ENCODE measurements at places on chromosomes 2 and 18.

GRCh38 chr2:48852938-48853337 is 97.4 kb upstream of the LHCGR start:
- DNase-seq: no peak

GRCh38 chr2:104413890-104414289 is 440.0 kb upstream of the POU3F3 start:
- no peak for DNase-seq

GRCh38 chr2:205500065-205500464 is 182.2 kb upstream of the NRP2 start:
- DNase-seq: no peak

DNA sequence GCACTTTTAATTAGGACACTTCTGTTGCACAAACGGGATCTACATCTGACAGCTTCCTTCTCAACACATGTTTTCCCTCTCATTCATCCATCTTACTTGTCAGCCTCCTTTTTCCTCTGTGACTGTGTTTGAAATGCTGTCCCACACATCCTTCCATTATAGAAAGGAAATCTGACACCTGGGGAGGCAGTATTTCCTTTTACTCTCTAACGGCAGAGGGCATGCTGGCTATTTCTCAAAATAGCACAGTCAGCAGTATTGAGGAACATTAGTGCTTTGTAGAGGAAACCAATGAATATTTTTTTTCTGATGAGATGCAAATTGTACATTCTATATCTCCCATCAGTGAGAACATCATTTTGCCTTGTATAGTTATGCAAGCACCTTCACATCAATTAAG is 668.7 kb downstream of the SLC4A3 start:
- DNase-seq: no peak

- no peak for DNase-seq
Measured at GRCh38 chr18:30862900-30863299, 179.6 kb downstream of the DSC3 start.

DNA sequence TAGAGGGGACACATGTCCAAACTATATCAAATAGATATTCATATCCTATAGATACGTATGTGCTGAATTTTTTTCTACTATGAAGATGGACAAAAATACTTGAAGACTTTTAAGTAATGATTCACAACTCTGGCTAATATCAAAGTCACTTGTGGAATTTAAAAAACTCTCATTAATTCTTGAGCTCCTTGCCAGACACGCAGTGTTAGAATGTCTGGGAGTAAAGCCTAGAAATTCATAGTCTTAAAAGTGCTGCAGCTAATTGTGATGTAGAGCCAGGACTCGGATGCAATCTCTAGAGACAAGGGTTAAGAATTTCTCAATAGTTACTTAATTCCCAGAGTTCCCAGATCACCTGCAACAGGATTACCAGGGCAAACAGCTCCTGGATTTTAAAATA is 107.4 kb downstream of the ARL6IP6 start:
- no peak for DNase-seq

DNA sequence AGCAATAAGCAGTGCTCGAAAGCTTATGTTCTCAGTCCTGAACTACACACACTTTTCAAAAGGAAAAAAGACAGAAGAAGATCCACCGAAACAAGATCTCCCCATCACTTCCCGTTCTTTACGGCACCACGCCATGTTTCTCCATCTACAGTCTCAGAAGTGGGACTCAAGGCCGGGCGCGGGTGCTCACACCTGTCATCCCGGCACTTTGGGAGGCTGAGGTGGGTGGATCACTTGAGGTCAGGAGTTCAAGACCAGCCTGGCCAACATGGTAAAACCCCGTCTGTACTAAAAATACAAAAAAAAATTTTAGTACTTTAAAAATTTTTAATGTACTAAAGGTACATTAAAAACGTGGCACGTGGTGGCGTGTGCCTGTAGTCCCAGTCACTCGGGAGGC is 31.2 kb downstream of the ZNF516 start:
- DNase-seq: no peak

DNA sequence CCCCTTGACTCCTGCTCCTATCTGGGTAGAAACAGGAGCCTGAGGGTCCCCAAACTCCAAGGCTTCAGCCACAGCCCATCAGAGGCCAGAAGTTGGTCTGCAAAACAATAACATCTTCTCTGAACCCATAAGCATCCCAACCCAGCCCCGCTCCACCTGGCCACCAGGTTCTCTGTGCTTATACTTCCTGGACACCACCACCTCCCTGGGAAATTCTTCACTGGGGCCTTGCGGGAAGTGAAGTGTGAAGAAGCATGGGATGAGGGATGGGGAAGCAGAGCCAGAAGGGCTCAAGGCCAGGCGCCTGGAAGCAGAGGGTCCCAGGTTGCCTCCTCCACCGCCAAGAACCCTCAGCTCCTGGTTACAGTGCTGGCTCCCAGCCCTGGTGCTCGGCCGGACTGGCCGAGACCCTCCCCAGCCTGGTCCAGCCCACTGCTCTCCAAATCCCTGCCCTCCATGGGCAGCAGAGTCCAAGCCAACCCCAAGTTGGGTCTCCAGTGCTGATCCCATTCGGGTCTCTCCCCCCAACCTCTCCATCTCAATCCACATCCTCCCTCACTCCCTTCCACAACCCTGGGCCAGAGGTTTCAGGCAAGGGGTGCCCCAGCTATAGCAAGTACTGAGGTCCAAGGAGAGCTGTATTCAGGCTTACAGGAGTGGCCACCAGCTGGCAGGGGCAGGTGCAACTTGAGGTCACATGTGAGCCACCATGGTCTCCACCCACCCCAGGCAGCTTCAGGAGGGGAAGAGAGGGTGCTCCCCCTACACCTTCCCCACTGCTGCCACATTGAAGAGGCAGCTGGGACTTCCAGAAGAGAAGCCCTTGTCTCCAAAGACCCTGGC is 60.7 kb downstream of the TNS1 start:
- DNase-seq: no peak

GRCh38 chr2:15718103-15718943 is 126.7 kb downstream of the DDX1 start:
- DNase-seq: no peak

GRCh38 chr18:22198163-22198562 is 28.8 kb downstream of the GATA6 start:
- no peak for DNase-seq

DNA sequence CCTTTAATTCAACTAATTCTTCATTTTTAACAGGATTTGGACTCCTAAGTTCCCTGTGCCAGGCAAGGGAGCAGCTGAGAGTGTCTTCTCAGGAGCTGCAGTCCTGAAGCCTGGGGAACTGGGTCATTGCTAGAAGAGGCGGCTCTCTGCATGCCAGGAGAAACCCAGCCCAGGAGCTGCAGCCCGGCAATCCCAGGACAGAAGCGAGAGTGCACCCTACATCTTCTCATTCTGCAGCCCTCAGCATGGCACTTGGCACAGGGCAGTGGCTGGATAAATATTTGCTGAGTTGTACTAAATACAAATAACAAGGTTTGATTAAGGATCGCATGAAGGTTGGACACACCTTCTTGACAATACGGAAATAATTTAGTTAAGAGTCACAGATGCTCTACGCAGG is 244.9 kb upstream of the PXDN start:
- DNase-seq: no peak

DNA sequence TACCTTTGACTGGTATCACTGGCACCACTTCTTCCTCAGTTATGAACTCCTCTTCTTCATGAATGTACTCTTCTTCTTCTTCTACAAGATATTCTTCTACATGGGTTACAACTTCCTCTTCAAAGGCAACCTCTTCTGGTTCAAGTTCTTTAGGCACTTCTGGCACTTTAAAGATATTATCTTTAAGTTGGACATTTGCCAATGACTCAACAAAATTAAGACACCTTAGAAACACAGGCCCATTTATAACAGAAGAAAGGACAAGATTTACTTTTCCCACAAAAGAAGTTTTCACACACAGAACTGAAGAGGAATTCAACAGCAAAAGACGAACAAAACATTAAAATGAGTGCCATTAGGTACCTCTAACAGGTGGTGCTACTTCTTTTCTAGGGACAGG is 127.3 kb downstream of the TTN start:
- no peak for DNase-seq

DNA sequence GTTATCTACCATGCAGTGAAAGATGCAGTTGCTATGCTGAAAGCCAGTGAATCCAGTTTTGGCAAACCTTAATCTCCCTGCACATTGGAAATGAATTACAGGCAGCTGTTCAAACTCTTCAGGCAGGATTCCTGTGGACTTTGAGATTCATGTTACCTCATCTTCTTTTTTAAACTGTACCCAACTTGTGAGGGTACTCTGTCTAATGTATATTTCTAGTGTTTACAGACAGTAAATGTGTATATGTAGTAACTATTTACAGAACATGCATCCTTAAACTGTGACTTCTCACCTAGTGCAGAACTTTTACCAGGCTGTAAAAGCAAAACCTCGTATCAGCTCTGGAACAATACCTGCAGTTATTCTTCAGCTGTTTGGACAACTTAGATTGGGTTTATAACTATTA is 50.9 kb downstream of the KDM3A start:
- no peak for DNase-seq

GRCh38 chr18:43484710-43485109 is 207.4 kb upstream of the SYT4 start:
- no peak for DNase-seq

DNA sequence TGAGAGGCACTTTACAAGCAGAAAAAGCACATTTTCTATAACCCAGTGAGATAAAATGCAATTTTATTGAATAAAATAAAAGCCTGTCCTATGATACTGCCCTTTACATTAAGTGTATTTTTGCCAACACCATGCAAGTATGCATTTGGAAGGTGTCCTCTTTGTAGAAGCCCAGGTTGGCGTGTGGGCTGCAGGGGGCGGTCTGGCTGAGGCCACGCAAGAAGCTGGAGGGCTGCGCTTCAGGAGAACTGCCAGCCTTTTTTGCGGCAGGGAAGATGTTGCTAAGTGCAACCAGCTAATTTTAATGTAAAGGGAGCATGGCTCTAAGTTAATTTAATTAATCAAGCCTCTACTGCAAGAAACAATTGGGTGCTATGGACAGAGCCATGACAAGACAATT is 562.8 kb upstream of the SALL3 start:
- no peak for DNase-seq

DNA sequence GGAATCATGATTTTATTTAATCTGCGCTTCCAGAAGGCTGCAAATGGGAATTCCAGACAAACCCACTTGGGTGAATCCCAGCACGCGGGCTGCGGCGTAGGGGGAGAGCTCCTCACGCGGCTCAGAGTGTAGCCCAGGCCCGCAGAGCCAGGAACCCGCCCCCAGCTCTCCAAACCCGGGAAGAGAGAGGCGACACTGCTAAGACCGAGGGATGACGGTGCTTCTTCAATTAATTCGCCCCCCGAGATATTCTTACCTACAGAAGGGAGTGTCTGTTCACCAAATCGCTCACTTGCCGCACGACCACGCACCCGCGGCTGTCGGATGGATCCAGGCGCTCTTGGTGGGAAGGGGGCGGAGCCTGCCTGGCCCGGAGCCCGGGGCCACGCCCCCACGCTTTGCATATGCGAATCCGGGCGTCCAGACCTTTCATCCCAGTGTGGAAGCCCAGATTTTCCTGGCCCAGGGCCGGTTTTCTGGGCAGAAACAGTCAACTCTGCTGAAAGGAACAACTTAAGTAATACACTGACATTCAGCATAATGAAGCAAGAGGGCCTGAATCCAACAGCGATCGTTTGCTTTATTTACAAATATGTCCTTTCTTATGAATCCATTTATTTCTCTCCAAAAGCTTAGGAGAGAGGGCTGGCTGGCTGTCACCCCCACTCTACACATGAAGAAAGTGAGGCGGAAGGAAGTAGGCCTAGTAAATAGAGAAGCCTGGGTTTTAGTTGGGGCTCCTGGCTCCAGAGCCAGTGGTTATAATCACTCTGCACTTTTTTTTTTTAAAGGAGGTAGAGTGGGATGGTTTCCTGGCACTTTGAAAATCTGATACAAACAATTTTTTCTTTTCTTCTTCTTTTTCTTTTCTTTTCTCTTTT is at the start of gene SLC19A3:
Gene SLC19A3, minus strand, starts transcription at position 342 of the 881 bp plus-strand sequence. CDS start 15,710 bp downstream, outside the sequence.
- DNase-seq: no peak

DNA sequence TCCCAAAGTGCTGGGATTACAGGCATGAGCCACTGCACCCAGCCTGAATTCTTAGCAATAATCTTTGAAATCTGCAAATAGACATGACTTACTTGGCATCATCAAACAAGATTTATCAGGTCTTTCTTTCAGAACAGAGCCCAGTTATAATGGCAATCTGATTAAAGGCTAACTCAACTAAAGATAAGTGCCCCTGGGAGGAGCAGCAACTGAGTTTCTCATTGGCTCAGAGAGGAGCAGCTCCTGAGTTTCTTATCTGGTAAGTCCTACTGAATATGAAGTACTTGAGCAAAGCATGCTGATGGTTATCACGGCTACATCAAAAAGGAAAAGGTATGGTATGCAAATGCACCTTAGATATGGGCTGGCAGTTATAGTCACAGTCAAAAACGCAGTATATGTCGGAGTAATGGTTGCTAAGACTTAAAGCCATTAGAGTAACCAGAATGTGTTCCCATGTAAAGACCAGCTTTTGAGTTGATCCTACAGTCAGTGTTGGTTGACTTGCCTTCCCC is 15.0 kb upstream of the AP1S3 start:
- DNase-seq: no peak

DNA sequence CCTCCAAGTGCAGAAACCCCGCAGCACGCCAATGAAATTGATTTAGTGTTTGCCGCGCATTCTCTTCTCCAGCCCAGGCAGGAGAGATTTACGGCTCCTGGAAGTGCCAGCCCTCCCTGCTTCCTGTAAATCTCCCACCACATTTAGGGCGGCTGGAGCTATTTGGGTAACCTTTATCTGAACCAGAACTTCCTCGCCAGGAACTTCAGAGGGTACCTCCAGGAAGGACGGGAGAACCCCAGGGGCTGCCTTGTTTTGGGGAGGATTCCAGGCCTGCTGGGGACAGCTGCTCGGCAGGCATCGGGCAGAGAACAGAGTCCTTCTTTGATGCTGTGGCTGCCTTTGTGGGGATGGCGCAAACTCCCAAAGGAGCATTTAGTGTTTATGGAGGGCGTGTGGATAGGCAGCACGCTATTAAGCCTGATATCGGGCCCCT is 122.0 kb upstream of the MYCN start:
- DNase-seq: no peak

- no peak for DNase-seq
Measured at GRCh38 chr2:178859730-178860129, 52.5 kb upstream of the TTN start.

DNA sequence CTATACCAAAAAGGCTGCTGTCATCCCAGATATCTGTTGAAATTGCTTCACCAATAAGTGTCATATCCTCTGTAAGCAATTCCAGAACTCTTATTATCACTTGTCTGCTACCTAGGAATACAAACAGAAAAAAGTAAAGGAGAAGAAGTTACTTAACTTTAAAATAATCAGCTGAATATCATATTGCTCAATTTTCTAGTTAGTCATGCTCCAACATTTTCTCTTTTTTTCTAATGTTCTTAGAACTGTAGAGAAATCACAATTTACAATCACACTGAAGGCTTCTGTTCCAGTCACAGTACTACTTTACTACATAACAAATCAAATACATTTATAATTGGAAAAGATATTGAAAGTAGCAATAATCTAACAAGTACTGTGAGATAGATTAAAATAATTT is 17.4 kb downstream of the RTTN start:
- DNase-seq: no peak

DNA sequence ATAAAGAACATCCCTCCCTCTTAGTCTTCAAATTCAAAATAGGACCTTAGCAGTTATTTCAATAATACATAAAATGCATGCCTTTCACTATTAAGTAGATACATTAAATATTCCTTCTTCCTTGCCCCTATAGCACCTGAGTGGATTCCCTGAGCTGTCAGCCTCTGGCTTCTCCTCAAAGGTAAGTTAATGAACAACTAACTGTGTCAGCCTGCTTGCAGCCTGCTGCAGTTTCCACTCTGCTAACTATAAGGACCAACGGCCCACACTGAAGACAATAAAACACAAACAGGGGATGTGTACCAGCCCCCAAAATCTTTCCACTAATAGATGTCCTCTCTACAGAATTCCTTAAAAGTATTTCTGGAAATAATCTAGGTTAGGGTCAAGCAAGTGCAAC is 5.0 kb downstream of the KCTD1 start:
- DNase-seq: no peak

Data from activated T-helper 9 cell treated with anti-CD3 and anti-CD28 coated beads, Interleukin-2, amount 50 U/mL, for 16 hours (primary cell).